D341Med (cell line): ENCODE measurements at places on chromosomes 7 and 10.

- no peak for DNase-seq
Observed at GRCh38 chr7:1854866-1855724, 185.0 kb downstream of the ELFN1 start.

GRCh38 chr7:5322621-5323410 lies 40.1 kb downstream of the SLC29A4 start:
- DNase-seq, result peak; percentile 15

- DNase-seq, result no peak
Observed at GRCh38 chr10:17835688-17836087, 26.5 kb downstream of the MRC1 start.

- no peak for DNase-seq
Observed at GRCh38 chr10:31581741-31582323, 262.8 kb downstream of the ZEB1 start.

GRCh38 chr7:52571026-52571425 lies 464.4 kb upstream of the POM121L12 start:
- no peak for DNase-seq

- peak; percentile 72 for DNase-seq
Observed at GRCh38 chr10:35336921-35337823, 863 bp downstream of the CCNY start.

DNA sequence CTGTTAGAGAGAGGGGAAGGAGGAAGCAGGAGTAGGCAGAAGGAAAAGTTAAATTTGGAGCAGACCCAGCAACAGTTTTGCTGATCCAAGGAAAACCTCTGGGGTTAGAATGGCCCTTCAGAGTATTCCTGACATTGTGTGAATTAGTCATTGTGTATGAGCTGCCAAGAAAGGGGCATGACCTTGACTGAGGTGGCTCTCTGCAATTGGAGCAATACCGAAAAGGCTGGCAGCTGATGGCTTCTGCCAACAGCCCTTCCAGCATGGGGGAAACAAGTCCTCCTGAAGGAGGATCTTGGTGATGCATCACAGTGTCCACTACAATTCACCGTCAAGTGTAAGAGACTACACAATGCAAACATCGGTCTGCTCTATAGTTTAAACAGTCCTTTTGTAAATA lies 20.6 kb upstream of the WASL start:
- no peak for DNase-seq

GRCh38 chr10:117160567-117160966 lies 22.5 kb upstream of the VAX1 start:
- no peak for DNase-seq

DNA sequence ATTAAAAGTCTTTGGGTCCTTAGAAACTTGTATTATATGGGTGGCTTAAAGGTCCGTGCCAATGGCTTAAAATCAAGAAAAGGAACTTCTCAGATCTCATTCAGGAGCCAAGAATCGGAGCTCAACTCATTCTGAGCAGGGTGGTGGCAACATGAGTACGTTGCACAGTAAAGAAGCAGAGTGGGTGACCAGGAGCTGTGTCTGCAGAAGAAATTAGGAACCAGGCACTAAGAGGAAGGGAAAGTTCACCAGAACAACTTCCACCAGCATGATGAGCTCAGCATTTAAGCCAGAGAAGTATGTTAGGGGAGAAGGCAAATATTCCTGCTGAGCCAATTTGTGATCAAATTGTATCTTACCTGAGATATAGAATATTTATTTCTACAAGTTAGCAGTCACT lies 236.0 kb upstream of the NRP1 start:
- DNase-seq, result no peak

DNA sequence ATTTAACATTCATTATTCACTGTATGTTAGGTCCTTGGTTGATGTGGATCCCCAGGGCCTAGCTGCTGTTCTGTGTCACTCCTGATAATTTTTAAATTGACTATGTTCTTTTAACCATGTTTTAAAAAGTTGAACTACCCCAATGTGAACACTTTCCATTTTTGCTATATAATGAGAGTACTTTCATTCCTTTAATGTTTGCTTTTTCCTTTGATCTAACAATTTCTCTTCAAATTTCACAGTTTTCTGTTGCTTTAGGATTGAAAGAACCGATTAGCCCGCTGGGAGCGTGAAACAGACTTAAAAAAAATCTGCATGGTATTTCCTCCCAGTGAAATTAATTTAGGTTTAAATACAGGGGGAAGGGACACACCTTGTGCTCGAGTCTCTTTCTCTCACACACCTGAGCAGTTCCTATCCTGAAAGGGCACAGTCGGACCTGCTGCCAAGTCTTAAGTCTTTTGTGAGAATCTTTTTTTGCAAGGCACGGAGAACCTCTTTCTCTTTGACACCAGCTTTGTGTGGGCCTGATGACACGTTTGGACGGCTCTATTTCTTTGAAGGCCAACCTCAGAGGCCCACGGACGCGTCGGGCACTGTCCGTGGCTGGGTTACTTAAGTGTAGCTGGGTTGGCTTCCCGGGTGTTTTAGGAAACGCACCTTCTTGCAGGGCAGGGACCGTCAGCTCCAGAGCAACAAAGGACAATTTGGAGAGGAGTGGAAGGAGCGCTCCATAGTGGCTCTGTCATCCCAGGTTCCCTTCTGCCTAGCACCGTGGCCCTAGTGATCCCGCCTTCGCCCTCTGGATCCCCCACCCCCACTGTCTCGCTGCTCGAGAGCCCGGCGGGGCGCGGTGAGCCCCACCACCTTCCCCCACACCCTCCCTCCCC lies 1.0 kb upstream of the CHN2 start:
- DNase-seq, result no peak
